Stimulated activated CD8-positive, alpha-beta memory T cell treated with anti-CD3 and anti-CD28 coated beads, Interleukin-7, amount 100 ng/mL, for 1 hour (primary cell): ENCODE measurements at places on chromosomes 4 and X.

DNA sequence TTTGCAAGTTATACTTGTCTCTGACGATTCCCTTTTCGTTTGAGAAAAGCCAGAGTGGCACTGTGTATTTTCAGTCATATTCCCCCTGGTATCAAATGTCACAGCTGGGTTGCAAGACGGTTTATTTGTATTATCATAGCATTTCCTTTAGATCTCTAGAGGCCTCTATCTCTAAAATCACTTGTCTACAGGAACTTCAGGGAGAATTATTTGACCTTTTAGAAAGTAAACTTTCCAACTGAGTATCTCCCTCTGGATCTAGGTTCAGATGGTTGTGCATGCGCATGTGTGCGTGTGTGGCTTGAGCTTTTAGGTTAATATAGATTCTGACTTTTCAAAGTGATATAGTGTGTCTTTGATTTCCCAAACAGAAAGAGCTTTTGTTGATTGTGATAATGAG is 15.1 kb upstream of the TAB3 start:
- DNase-seq: no peak

GRCh38 chrX:105648732-105649131 is 173.6 kb upstream of the NRK start:
- DNase-seq: no peak

DNA sequence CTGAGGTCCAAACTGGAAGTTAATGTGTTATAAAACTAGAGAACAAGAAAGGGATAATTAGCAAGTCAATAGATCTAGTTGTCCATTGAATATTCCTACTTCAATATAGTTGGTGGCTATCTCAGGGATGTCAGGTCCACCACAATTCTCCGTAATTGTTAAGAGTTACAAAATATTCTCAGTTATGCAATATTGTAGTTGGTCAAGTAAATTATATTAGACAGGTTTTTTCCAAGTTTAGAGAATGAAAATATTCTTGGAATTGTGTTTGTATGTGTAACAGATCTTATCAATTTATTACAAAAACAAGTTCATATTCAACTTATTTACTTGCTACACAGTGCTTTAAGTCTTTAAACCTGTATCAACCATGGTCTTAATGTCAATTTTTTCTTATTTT is 547.4 kb downstream of the SPRY1 start:
- no peak for DNase-seq

GRCh38 chrX:52082578-52082977 is 13.6 kb upstream of the MAGED4B start:
- no peak for DNase-seq

DNA sequence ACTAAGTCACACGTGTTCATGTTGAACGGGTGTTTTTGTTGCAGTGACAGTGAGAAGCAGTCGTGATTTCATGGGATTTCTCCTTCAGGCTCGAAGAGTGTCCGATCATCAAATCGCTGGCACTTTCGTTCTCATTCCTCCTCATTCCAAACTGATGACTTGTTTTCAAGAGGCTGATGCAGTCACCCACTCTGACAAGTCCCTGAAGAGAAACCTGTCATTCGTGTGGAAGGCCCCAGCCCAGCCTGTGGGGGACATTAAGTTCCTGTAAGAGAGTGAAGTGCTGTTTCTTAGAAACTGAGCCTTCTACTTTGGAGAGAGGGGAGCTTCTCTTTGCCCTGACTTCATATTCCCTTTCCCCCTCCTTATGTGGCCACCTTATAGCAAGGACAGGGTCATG is 8.0 kb downstream of the REELD1 start:
- no peak for DNase-seq

DNA sequence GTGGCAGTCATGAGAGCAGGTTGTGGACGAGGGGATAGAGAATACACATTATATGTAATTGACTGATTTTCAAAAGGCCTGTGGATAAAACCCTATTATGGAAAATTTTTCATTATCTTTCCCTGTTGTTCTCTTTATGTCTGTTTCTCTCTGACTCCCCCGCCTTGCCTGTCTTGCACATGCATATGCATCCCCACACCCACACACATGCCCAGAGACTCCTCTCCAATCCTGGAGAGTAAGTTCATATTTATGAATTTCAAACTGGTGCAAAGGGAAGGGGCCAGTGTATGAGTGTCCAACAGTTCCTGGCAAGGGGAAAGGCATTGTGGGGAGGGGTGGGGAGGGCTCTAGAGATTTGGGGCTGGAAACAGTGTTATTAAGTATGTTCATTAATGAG is 60.8 kb upstream of the ARHGAP36 start:
- DNase-seq: no peak

- no peak for DNase-seq
Observed at GRCh38 chr4:109820563-109820962, 5.0 kb downstream of the GAR1 start.
